Stimulated activated CD8-positive, alpha-beta memory T cell treated with anti-CD3 and anti-CD28 coated beads, Interleukin-2, amount 100 ng/mL, for 48 hours (primary cell): ENCODE measurements at places on chromosomes 11 and 22.

- no peak for DNase-seq
Measured at GRCh38 chr11:69449320-69450063, 32.0 kb upstream of the LINC01488 start.

DNA sequence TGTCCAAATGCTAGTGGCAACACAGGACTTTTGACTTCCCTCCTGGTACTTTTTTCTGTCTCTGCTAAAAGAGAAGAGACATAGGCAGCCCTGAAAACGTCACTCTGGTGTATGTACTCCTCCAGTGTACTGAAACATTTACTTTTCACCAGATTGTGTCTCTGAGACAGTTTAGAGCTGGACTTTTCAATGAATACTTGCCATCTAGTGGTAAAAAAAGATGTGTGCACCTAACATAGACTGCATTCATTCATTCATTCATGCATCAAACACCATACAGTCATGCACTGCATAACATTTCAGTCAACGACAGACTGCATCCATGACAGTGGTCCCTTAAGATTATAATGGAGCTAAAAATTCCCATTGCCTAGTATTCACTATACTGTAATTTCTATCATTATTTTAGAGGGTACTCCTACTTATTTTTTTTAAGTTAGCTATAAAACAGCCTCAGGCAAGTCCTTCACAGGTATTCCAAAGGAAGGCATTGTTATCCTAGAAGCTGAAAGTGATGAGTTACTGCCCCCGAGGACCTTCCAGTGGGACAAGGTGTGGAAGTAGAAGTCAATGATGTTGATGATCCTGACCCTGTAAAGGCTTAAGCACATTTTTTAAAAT lies 186.2 kb downstream of the SPON1 start:
- DNase-seq: no peak

GRCh38 chr22:48704335-48704734 lies 1123.3 kb downstream of the BRD1 start:
- no peak for DNase-seq

GRCh38 chr22:33275073-33275443 lies 216.9 kb upstream of the SYN3 start:
- DNase-seq: no peak

DNA sequence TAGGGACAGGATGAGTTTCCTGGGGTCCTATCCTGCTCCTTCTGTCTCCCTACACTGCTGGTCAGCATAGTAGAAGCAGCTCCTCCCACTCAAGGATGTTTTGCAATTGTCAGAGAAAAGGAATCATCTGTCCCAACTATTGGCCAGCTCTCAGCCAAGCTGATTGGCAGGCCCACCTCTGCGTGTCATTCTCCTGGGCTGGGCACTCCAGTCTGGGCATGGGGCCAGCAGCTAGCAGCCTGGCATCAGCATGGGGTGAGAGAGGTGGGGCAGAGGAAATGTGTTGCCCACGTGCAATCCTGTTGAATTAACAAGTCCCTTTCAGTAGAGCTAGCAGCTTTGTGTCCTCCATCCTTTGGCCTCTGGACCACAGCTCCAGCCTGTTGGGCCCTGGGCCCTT lies 14.1 kb downstream of the ANKK1 start:
- no peak for DNase-seq

- DNase-seq: no peak
Measured at GRCh38 chr11:58888579-58888978, 44.1 kb upstream of the GLYATL2 start.

- DNase-seq: no peak
Measured at GRCh38 chr11:64799623-64800302, 3.3 kb downstream of the MAP4K2 start.

DNA sequence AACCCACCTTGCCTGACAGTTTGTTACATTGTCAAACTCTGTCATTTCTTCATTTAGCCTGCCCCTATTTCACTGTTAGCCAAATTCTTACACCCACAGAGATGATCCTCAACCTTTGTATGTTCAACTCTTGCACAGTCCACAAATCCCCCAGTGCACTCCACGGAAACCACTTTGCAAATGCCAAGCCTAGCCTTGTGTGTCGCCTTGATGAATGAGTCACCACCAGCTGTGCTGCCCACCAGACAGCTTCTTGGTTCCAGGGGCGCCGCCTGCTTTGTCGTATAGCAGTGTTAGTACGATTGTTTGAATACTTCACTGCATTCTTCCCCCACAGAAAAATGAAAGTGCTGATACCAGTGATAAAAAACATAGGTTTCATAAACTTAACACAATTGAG lies 686.3 kb downstream of the NTM start:
- no peak for DNase-seq

DNA sequence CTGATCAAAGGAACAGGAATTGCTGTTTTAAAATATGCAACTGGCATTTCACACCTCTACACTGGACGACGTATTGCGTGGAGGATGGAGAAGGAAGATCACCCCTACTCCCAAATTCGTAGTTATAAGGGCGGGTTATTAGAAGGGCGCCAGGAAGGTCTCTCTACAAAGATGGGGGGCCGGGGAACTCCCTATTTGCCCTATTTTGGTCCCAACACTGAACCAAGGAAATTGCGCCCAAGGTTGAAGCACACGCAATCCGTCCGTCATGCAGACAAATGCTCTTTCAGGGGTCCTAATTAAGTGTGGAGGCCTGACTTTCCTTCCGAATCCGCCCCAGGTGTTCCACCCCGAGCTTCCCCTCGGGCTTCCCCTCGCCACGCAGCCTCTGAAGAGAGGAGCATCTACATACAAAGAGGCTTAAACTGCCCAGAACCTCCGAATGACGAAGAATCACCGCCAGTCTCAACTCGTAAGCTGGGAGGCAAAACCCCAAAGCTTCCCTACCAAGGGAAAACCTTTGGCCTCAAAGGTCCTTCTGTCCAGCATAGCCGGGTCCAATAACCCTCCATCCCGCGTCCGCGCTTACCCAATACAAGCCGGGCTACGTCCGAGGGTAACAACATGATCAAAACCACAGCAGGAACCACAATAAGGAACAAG lies 396 bp downstream of the NPAT start:
- DNase-seq: no peak

DNA sequence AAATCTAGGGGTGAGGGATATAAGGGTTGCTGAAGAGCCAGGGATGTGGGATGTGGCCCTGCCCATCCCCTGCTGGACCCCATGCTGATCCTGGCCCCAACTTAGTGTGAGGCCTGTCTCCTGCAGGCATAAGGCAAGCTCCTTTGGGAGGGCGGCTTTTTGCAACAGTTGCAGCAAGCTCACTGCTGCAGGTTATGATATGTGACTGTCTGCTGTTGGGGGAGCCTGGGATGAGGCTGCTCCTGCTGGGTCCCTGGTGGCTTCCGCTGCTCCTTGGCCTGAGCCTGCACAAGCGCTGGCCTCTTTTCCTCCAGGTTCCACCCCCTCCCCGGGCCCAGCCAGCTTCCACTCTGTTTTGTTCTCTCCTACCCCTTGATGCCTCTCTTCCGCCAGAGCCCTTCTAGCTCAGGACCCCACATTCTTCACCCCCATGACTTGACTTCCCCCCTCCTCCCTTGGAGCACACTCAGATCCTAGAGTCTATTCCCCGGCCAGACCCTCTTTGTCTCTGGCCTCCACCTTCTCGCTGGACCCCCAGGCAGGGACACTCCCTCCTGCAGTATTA lies 35.0 kb upstream of the SYT13 start:
- no peak for DNase-seq

DNA sequence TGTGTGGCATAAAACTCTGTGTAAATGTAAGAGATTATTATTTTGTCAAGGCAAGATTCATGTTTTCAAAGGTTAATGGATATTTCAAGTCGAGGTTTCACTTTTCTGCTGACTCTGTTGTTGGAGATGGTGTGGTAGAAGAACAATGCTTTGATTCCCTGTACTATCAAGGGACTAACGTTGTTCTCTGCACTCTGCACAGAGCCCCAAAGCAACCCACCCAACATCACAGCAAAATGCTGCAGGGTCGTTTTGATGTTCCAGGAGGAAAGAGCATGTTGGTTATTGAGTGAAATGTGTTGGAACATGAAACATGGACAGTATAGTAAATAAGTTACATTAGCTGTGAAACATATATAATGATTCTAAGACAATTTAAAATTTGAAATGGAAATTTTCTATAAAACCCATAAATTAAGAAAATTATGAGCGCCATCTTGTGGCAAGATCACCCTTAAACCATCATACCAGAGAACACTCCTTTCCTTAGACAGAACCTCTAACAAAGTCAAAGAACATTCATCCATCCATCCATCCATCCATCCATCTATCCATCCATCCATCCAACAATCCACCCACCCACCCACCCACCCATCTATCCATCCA lies 164.4 kb upstream of the ZBED5 start:
- no peak for DNase-seq

GRCh38 chr11:93034031-93034722 lies 64.7 kb downstream of the MTNR1B start:
- no peak for DNase-seq

DNA sequence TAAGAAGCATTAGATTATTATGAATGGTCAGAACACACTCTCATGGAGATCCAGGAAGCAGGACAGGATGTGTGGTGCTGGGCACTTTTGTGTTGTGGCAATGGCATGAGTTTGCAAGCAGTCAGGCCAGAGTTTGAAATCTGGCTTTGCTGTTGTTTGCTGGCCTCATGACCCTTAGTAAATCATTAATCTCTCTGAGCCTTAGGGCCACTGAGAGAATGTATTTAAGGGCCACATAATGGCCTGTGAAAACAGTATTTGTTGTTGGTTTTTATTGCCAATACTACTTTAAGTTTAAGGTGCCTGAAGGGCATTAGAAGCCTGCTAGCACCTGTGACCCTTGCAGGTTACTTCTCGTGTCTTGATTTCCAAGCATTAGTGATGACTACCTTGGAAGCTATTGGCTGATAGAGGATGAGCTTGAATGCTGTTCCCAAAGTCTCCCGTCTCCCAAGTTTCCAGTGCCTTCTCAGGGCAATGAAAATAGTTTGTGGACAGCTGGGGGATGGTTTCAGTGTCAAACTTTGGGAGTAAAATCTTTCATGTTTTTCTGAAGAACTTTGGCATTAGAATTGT lies 24.6 kb downstream of the STIM1 start:
- no peak for DNase-seq

DNA sequence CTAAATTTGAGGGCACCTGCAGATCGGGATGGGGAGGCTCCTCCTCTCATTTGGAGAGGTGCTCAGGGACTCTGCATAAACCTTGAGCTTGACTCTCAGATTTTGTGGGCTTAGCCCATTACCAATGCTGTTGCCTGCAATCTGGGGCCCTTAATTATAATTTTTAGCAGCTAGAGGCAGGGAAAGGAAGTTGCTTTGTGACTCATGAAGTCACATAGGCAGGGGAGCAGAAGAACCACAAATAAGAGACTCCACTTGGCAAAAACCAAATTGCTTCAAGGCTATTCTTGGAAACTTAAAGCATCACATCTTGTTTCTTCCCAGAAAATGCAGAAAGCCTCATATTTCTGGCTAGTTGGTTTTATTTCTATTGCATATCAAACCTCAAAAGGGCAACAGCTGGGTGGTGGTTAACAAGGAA lies 46.9 kb downstream of the MICAL2 start:
- DNase-seq: no peak

GRCh38 chr11:66363805-66364535 lies 7.6 kb downstream of the SLC29A2 start:
- peak; percentile 83 for DNase-seq

GRCh38 chr11:45272701-45273100 lies 13.4 kb downstream of the SYT13 start:
- DNase-seq: no peak

- DNase-seq: no peak
Measured at GRCh38 chr11:42777776-42778175, 534.0 kb upstream of the API5 start.

DNA sequence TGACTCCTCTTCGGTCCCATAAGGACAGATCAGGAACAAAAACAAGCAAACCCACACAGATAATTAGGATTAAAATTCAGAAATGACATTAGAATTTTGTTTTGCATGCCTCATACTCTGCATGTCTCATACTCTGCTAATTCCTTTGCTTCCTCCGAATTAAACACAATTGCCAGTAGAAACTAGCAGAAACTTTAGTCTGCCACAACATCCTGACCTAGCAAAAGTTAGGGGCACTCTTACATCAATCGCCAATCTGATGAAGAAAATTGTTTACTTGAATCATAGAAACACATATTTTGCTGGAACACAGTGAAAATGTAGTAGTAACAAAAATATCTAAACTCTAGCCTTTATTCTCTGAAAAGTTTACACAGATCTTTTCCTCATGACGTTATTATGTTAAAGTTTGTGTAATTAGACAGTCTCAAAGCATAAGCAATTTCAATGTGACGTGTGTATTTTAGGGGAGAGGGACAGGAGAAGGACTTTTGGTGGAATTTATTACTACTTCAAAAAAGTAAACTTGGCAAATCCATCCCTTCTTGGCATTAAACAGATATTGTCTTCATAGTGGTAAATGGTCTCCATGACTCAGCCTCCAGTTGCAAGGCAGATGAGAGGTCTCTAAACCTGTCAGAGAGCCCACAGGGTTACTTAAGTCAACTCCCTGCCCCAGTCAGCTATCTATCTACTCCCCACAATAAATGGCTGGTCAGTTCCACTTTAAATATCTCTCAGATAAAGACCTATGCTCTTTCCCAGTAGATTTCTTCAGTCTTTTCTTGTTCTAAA lies 249.8 kb upstream of the UBASH3B start:
- no peak for DNase-seq

GRCh38 chr11:67416416-67417335 lies 1.2 kb downstream of the CARNS1 start:
- no peak for DNase-seq

GRCh38 chr11:16393340-16393739 lies 37.0 kb upstream of the SOX6 start:
- DNase-seq: no peak

DNA sequence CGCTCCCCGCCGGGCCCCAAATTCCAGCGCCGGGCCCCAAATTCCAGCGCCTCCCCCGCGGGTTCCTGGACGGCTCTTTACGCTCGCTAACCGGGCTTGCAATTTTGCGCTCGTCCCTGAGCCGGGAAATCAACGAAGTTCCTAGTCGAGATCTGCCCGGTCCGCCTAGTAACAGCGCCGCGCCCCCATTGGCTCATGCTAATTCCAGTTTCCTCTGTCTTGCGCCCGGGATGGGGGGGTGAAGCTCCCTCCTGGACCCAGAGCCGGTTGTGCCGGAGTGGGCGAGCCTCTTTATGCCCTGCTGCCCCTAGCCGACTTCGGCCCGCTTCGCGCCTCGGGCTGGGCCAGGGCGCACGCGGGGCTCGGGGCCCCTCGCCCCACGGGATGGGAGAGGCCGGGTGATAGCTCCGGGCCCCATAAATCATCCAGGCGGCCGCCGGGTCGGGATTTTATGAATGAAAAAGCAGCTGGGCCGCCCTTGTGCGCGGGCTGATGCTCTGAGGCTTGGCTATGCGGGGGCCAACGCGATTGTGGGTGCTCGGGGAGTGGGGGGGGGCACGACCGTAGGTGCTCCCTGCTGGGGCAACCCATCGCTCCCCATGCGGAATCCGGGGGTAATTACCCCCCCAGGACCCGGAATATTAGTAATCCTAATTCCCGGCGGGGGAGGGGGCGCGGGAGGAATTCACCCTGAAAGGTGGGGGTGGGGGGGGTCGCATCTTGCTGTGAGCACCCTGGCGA lies 1.8 kb upstream of the CCND1 start:
- DNase-seq: no peak

- no peak for DNase-seq
Measured at GRCh38 chr11:5210376-5210885, 9.9 kb upstream of the OR51V1 start.
